OCI-M1 (cell line): ENCODE measurements at places on chromosomes 7 and 10.

DNA sequence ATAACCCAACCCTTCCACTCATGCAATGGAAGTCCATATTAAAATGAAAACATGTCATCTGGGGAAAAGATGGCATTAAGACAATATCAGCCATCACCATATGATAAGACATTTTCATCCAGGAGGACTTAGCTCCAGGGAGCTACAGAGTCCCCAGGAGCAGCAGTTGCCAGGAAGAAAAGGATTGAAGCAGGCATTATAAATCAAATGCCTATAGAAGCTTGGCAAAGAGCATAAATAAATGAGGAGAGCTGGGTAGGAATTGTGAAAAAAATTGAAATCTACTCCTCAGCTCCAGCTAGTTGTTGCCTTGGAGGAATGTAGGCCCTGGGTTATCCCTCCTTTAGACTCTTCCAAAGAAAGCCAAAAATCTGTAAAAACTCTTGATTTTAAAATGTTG, 42.5 kb downstream of the FAM13C start:
- no peak for DNase-seq

DNA sequence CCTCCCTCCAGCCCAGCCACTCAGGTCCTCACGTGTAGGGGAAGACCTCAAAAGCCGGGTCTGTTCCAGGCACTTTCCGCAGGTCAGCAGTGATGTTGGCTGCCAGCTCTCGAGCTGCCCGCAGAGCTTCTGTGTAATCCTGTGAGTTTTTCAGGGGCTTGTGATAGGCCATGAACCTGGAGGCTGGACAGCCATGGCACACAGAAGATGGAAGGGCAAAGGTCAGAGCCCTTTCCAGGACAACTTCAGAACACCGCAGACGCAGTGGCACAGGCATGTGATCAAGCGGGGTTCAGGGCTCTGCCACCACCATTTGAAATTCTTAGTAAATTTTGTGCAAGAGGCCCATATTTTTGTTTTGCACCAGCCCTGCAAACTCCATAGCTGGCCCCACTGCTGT, 24.0 kb downstream of the NPC1L1 start:
- no peak for DNase-seq

GRCh38 chr10:129308953-129309564, 158.0 kb upstream of the MGMT start:
- no peak for DNase-seq

- no peak for DNase-seq
These were observed 106.2 kb upstream of the AGK start for GRCh38 chr7:141444961-141445360.
